CD4-positive, alpha-beta memory T cell (primary cell): ENCODE measurements at places on chromosomes 11 and 22.

- DNase-seq: no peak
Observed at GRCh38 chr11:107050121-107050520, 31.8 kb upstream of the GUCY1A2 start.

GRCh38 chr11:69027704-69028372 is 14.8 kb upstream of the MRGPRF start:
- no peak for DNase-seq

DNA sequence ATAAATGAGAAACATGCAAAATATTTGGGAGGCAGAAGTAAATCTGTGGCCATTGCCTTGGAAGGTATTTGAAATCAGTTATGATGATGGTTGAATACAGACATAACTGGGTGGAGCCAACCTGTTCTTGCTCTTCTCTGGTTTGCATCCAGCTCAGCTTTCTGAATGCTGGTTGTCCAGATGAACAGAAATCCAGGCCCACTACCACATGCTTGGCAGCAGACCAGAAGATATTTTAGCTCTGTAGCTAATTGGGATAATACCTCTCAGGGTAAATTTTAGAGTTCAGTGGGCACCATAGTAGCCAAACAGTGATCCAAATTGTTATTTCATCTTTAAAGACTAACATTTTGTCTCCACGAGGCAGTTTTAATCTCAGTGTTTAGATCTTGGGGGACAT is 308.3 kb downstream of the RAB38 start:
- no peak for DNase-seq

GRCh38 chr11:36265793-36266628 is 23.2 kb downstream of the COMMD9 start:
- DNase-seq: peak; percentile 30

- DNase-seq: no peak
Observed at GRCh38 chr11:44923806-44924205, 26.9 kb downstream of the TP53I11 start.

DNA sequence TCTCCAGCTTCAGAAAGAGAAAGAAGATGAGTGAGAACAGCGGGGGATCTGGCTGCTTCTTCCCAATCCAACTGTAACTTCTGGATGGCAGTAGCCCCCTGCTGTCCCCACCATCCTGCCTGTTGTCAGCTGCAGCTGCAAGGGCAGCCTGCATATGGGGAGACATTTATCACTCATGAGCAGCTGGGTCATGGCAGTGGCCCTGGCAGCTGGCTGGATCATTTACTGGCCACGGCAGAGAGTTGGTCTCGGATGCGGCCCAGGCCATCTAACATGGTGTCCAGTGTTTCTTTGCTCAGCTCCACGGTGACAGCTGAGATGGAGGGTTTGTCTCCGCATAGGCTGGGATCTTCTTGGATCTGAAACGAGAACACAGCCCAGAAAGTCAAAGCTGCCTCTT is 14.8 kb downstream of the COMMD9 start:
- no peak for DNase-seq

GRCh38 chr11:659532-660085 is 22.5 kb downstream of the DRD4 start:
- DNase-seq: no peak

GRCh38 chr11:22730319-22730718 is 63.9 kb downstream of the GAS2 start:
- peak; percentile 1 for DNase-seq
